Retina (tissue), 1 donor: ENCODE measurements at places on chromosomes 13 and 19.

- DNase-seq = no peak
Measured at GRCh38 chr13:74278901-74279300, 144.7 kb upstream of the KLF12 start.

DNA sequence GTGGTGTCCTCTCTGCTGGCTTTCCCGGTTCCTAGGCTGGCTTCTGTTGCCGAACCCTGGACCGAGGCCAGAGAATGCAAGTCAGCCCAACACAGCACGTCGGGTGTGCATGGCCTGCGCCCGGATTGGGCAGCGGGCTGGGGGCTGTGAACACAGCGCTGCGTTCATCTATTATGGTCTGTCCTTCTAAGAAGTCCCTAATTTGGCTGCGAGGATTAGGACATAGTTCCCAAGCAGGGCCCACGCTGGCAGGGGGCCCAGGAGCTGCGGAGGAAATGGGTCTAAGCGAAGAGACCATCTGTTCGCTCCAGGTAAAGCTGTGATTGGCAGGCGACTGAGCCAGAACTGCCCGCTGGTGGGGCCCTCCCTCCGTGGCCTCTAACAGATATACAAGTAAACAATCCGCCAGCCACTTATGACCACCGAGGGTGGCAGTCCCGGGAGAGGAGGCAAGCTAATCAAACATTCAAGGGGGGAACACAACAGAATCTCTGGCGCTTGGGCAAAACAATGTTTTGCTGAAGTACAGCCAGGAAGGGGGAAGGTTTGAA, 6.0 kb downstream of the SYCE2 start:
- peak; percentile 64 for DNase-seq

DNA sequence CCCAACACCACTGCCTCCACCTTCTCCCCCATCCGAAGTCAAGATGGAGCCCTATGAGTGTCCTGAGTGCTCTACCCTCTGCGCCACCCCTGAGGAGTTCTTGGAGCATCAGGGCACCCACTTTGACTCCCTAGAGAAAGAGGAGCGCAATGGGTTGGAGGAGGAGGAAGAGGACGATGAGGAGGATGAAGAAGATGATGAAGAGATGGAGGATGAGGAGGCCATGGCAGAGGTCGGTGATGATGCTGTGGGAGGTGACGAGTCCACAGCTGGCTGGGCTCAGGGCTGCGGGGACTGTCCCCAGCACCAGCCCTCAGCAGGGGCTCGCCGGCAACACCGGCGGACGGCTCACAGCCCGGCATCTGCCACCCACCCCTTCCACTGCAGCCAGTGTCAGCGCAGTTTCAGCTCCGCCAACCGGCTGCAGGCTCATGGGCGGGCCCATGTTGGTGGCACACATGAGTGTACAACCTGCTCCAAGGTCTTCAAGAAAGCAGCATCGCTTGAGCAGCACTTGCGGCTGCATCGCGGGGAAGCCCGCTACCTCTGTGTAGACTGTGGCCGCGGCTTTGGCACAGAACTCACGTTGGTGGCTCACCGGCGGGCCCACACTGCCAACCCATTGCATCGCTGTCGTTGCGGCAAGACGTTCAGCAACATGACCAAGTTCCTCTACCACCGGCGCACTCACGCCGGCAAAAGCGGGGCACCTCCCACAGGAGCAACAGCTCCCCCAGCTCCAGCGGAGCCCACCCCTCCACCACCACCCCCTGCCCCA, 5.0 kb downstream of the ZNF526 start:
- DNase-seq = no peak

DNA sequence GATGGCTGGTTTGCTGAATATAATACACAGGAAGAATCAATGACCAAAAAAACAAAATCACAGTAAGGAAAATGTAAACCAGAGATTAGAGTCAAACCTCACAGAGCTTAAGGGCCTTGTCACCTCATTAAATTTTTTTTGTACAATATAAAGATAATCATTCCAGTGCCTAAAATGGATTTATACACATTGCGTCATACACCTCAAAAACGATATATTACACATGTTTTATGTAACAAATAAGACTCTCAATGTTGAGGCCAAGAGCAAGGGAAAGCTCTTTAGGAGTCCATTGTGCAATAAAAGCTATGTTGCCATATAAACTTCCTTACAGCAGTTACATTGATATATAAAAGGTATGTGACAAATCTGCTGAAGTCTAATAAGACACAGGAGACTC, 856.7 kb upstream of the SLITRK1 start:
- no peak for DNase-seq

GRCh38 chr13:104976986-104977385, 1558.5 kb downstream of the EFNB2 start:
- DNase-seq = no peak

DNA sequence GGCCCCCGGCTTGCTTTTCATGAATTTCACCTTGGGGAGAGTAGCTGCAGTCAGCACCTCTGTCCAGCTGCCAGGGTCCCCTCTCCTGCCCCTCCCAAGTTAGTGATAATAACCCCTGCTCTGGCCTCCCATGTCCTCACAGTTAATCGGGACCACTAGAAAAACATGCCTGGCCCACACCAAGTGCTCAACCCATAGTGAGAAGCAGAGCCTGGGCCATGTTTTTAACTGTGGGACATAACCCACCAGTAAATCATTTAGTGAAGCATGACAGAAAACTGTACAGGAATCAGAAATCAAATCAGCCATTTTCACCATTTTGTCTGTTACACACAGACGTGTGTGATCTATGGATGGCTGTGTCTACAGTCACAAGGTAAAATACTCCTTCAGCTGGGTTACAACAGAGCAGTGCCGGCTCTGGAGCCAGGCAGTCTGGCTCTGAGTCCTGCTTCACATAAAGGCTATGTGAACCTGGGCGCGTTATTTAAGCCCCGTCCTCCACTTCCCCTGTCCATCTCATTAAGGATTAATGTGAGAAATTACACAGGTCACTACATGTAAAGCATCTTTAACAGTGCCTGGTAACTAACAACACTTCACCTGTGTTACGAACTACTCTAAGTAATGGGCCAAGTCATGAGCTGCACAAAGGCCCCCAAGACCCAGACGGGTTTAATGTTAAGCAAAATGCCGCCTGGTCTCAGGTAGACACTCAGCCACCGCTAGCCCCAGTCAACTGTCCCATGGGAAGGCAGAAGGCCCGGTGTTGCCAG, 7.6 kb upstream of the ECH1 start:
- DNase-seq = no peak

GRCh38 chr19:57320180-57321084, at the start of gene ZNF543:
Gene ZNF543, plus strand, starts transcription at chr19:57320472. Its CDS starts 382 bp downstream, at chr19:57320854.
- DNase-seq = peak; percentile 98

- DNase-seq = no peak
Measured at GRCh38 chr19:31461814-31462539, 112.7 kb upstream of the TSHZ3 start.

DNA sequence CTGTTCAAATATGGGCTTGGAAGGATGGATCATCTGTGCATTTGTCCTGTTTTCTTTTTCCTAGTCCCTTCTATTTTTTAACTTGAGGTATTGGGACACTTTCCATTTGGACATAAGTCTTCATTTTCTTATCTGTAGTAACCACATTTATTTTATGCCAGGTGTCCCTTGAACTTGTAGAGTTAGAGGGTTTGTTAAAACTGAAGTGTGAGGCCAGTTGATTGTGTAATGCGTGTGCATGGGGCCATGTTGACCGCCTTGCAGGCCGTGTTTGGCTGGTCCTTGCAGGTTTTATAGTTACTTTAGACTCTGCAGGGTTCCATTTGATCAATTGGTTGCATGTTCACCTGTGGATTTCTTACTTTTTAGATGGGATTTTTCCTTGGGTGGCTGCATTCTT, 21.0 kb downstream of the SAE1 start:
- no peak for DNase-seq

DNA sequence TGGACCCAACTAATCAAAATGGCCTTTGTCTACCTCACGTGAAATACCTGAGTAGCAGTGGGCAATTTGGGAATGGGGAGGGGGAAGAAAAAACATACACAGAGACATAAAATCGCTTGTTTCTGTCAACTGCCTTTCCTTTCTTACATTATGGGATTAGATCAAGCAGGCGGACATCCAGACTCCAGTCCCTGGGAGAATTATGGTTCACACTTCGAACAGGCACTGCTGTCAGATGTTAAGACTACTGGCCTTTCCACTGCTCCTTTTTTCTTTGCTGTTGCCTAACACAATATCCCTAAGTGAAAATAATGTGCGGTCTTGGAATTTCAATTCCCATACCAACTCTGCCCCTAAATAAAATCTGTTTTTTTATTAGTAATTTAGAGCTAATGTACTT, 1719.7 kb upstream of the SLC10A2 start:
- no peak for DNase-seq

- no peak for DNase-seq
Measured at GRCh38 chr13:114063545-114064449, 68.6 kb downstream of the RASA3 start.

DNA sequence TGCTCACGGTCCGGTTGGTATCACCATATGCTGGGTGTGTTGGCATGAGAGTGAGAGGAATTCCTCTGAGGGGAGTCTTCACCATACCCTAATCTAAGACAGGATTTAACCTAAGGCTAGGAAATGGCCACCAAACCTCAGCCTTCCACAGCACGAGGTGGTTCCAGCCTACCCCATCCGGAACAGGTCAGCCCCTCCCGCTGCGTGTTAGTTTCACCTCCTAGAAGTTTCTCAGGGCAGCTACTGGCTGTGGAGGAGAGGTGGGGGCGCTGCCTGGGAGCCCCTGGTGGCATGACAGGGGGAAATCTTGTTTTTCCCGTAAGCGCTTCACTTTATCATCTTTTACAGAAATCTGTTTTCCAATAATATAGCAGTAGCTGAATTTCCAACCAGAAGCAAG, 55.1 kb downstream of the RGCC start:
- no peak for DNase-seq

GRCh38 chr13:68023838-68024581, 793.9 kb upstream of the PCDH9 start:
- DNase-seq = no peak

DNA sequence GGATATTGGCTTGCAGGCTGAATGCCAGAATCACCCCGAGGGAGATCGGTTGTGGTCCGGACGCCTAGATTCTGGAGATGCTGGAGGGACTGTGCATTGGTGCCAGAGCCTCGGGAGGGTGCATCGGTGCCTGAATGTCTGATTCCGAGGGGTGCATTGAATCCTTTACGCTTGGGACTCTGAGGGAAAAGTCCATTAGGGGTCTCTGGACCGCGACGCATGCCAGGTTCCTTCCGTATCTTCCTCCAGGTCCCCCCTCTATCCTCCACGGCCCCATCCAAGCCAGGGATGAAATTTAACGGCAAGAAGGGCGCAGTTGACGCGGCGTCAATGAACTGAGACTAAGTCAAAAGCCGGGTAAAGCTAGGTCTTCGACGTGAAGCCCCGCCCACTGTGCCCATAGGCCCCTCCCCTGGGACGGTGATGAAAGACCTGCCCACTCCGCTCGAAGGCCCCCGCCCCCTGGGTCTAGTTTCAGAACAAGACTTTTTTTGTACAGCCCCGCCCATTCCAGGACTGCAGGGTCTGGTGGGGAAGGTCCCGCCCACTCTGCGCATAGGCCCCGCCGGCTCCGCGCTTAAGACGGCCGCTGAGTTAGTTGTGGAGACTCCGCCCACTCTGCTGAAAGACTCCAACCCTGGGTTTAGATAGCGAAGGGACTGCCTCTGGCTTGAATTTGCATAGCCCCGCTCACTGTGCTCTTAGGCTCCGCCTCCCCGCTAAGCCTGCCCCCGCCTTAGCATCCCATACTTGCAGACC, 737 bp downstream of the ZNF575 start:
- DNase-seq = peak; percentile 95

DNA sequence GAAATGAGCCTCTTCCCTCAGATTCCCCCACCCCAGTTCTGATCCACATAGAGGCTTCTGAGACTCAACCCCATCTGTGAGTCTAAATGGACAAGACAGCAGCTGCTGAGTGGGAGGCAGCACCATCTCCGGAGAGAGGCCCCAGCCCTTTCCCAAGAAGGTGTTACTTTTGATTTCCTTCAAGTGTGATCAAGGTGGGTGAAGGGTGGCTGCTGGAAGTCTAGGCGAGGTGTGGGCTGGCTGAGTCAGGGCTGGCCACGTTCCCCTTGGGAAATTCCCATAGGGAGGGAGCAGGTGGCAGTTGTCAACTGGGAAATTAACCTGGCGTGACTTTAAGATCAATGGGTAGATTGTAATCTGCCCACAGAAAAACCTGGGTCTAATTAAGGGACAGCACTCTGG, 148.0 kb downstream of the FOXO1 start:
- no peak for DNase-seq

DNA sequence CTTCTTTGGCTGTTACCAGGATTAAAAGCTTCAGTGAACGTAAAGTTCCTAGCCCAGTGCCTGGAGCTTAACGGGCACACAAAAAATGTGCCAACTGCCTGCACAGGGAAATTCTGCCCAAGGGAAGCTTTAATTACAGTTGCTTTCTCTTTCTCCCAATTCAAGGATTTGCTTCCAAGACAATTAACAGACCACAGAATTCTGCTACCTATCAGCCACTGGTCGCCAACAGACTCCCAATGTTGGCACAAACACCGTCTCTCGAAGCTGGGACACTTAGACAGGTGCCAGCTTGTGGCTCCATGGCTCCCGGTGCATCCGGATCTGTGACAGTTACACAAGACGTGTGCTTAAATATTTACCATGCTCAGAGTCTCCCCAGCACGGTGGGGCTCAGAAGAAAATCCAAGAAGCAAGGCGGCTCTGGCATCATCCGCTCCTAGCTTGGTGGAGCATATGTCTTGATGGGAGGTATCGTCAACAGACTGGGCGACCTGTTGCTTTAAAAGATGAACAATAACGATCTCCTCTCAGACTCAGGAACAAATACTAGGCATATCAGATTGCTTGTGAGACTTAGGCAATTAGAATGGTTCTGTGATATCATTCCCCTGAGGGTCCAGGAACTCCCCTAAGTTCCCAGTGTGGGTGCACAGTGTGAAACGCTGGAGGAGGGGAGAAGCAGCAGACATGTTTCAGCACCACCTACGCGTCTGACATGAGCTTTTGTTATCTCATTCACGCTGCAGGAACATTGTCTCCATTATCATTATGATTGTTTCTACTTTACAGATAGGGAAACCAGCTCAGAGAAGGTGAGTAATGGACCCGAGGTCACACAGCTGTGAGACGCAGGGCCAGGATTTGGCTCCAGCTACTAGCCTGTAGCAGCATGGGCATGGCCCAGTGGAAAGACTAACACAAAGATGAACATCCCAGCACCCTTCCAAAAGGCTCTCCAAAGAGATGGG, 61.6 kb downstream of the ALOX5AP start:
- no peak for DNase-seq

DNA sequence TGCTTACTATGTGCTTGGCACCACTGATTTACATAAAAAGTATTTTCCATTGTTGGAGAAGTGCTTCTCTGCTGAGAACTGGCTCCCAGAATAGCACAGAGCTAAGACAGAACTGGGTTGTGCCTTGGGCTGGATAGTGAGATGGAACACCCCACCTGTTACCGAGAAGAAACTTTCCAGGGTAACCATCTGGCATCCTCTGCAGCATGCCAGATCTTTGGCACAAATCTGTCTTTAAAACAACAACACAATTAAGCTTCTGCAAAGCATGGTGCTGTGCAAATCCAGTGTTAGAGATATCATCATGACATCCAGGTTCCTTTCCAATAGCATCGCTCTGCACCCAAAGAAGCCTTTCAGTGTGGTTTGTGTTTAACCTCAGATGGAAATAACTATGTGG, 202.5 kb upstream of the RFC3 start:
- DNase-seq = no peak
